A549 treated with RU486 at 1 μM for 4 hours (cell line): ENCODE measurements at places on chromosomes 7 and 10. TPM values are rescaled to one million over a fixed set of nuclear protein-coding genes. Genes with fewer than 3 reads are reported as not detected.

The CACNB2 gene
- not detected in 5 replicates for total RNA-seq

The VENTX gene
- not detected in 5 replicates for total RNA-seq

The SLC26A5 gene
- total RNA-seq, result not detected in 5 replicates

The MRC1 gene
- total RNA-seq, result 0.01 to 0.08 TPM (median 0.05 TPM) in 4 of 5 replicates, not detected in the other

The CALML5 gene
- not detected in 5 replicates for total RNA-seq

The SEMA3C gene
- total RNA-seq, result 53.3 to 66.0 TPM (median 58.4 TPM) in 5 replicates

The PON1 gene
- total RNA-seq, result 0.44 to 1.0 TPM (median 0.66 TPM) in 5 replicates
